ENCODE measurements at places on chromosomes 11 and 22.

DNA sequence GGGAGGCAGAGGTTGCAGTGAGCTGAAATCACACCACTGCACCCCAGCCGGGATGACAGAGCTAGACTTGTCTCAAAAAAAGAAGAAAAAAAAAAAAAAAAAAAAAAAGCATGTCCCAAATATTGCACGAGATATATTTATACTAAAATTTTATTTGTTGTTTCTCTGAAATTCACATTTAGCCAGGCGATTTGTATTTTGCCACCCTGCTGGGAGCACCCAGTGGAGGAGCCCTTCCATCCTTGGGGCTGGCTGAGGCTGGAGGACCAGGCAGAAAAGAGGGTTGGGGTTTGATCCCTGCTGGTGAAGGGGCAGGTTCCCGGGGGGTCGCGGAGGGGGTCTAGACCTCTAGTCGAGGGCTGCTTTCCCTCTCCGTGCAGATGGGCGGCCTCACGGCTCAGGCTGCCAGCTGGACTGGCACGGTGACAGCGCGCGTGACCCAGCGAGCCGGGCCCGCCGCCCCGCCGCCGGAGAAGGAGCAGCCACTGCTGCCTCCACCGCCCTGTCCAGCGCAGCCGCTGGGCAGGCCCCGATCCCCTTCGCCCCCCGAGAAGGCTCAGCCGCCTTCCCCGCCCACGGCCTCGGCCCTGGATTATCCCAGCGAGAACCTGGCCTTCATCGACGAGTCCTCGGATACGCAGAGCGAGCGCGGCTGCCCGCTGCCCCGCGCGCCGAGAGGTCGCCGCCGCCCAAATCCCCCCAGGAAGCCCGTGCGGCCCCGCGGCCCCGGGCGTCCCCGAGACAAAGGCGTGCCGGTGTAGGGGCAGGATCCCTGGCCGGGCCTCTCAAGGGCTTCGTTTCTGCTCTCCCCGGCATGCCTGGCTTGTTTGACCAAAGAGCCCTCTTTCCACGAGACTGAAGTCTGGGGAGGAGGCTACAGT is 952 bp upstream of the CATSPERZ start:
- no peak for DNase-seq

GRCh38 chr22:50595189-50595588 is 5.4 kb upstream of the MAPK8IP2 start:
- DNase-seq, result no peak

DNA sequence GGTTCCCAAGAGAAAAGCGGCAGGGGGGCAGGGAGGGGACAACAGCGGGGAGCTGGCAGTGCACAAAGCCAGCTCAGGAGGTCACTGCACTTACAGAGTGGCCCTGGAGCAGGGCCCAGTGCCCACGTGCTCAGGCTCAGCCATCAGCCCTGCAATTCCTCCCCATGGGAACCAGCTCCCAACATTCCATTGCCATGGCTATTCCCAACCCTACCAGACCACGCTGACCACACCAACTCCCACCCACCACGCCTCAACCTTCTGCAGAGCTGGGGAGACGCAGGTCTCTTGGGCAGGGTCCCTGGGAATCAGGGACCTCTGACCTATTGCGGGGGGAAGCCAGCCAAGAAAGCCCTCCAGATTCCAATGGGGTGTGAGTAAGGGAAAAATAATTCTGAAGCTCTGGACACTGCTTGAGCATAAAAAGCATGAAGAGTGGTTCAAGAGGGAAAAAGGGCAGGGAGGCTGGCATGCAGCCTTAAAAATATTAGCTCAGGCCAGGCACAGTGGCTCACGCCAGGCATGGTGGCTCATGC is 38.3 kb upstream of the TFIP11 start:
- DNase-seq, result no peak

GRCh38 chr11:130490682-130491449 is 42.4 kb downstream of the ADAMTS15 start:
- no peak for DNase-seq

- no peak for DNase-seq
Measured at GRCh38 chr11:14585438-14585837, 58.2 kb upstream of the PDE3B start.

- DNase-seq, result no peak
Measured at GRCh38 chr11:13328286-13328685, 50.7 kb downstream of the BMAL1 start.

DNA sequence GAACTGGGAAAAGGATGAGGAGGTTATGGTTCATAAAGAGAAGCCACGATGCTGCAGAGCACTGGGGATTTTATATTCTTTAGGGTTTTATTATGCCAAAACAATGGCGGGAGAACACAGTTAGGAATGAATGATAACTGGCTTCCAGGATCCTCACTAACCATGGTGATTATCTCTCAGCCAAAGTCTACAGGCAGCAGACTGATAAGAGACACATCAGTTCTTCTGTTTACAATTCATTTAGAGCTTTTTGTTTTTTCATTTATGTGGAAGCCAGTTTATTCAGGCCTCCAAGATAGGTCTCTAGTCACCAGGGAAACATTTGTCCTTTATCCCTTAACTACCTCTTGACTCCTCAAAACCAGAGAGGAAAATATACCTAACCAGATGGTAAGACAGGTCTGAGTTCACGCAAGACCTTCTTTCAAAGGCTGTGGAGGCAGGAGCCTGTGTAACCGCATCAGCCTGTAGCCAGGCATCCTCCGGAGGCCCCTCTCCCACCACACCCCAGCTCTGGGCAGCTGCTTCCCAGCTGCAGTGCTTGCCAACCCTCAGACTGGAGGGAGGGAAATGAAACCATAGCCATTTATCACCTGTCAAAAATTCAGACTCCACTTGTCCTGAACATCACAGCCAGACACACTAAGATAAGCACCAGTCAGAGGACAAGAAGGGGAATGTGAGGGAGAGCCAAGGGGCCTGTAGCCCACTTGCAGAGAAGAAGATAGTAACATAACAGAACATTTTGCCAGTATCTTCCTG is 57.2 kb upstream of the FAM181B start:
- DNase-seq, result no peak

DNA sequence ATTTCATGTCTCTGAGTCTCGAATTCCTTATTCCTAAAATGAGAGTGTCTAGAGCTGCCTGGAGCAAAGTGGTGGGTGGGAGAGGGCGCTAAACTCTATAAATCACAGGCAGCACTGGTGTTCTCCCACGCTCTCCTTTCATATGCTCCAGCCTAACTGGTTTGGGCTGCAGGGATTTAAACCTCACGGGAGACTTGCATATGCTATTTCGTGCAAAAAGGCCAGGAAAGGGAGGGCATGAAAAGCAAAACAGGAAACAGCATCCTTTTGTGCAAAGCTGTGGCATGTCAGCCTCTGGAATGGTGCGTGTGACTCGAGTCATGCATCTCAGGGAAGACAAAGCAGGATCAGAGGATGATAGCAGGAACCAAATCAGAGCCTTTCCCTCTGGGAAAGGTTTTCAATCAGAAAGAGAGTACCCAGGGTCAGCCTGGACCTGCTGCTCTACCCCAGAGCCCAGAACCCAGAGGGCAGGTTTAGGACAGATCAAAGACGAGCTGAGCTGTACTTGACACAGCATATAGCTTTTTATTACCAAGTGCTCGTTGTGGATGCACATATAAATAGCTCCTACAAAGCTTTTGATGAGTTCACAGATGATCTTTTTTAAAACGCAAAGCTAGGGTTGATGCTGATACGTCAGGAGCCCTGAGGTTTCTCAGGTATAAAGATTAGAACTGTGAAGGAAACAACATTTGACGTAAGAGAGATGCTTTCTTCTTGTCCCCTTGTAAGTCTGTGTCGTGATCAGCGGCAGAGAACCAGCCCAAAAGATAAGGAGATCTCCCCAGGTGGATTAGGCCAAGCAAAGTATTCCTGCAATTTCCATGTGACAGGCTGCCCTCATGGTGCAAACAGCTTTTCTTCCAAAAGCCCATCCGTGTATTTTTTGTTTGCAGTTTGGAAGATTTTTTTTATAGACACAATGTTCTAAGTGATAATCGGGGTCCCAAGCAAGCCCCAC is 46.2 kb upstream of the YWHAH start:
- no peak for DNase-seq

GRCh38 chr22:23245045-23245798 is 64.9 kb downstream of the BCR start:
- no peak for DNase-seq

- no peak for DNase-seq
Measured at GRCh38 chr11:131300439-131300717, 70.0 kb upstream of the NTM start.

GRCh38 chr11:767238-767637 is 10.0 kb downstream of the GATD1 start:
- no peak for DNase-seq

DNA sequence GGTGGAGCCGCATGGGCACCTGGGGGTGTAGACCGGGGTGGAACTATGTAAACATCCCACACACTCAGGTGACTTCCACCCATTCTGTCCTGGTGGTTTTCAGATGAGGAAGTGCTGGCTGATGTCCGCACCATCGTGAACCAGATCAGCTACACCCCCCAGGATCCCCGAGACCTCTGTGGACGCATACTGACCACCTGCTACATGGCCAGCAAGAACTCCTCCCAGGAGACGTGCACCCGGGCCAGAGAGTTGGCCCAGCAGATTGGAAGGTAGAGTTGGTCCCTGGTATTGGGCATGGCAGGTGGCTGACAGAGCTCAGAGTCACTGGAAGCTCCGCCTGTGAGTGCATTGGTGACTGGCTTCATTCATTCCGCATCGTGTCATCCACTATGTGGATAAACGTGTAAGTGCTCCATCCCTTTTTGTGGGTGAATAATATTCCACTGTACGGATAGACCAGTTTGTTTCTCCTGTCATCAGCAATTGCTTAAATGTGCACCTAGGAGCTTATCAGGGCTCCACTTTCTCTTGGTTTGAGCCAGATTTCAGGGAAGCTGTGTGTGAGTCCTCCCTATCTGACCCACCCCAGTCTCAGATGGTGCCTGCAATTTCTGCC is 29.9 kb downstream of the NADSYN1 start:
- no peak for DNase-seq

DNA sequence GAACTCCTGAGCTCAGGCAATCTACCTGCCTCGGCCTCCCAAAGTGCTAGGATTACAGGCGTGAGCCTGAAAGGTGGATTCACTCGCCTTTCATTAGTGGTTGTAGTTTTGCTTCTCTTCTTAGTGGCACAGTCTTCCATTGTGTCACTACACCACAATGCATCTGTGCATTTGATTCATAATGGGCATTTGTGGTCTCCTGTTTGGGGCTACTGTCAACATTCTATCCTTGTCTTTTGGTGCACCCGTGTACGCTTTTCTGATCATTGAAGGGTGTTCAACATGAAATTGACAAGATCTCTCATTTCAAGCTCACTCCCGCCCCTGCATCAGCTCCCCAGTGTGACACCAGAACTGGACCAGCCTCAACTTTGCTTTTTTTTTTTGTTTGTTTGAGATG is 2.0 kb upstream of the SYT12 start:
- DNase-seq, result no peak

Data from GM12892 (cell line).